ENCODE measurements at places on chromosomes 2 and 18.

DNA sequence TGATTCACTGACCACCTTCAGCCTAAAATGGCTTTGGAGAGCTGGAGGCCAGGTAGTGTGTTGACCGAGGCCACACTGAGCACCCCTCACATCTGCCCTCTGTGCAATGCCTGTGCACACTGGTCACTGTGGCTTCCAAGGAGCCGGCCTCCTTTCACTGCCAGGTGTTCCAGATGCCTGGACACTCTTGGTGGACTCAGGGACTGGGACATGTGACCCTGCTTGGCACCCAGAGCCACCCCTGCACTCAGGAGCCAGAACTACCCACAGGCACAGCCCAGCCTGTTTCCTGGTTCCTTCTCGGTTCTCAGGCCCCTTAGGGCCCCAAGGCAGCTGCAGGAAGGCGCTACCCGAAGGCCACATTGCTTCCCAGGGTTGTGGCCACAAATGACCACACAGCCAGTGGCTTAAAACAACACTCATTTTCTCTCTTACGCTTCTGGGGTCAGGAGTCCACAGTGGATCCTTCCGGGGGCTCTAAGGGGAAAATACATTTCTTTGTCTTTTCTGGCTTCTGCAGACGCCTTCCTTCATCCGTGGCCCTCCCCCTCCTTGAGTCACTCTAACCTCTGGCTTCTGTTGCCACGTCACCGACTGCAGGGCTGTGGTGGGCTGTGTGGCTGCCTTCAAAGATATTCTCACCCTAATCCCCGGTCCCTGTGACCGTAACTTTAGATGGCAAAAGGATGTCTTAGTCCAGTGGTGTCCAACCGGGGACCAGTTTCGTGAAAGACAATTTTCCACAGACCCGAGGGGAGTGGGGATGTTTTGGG, 78.6 kb downstream of the ASB1 start:
- no peak for DNase-seq

- no peak for DNase-seq
Observed at GRCh38 chr2:227058888-227059399, 105.1 kb downstream of the COL4A4 start.

- no peak for DNase-seq
Observed at GRCh38 chr2:241017228-241017940, 19.0 kb downstream of the SNED1 start.

DNA sequence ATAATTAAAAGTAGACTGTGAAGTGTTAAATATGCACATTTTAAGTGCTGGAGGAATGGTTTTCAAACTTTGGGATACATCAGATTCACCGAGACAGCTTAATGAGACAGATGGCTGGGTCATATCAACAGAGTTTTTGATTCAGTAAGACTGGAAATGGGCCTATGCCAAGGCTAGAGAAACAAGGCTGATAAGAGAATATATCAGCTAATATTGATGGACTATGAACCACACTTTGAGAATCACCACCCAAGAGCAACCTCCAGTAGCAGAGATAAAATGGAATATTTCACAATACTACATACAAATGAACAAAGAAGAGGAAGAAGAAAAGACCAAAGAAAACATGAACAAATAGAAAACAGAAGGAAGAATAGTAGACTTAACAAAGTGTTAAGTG, 450.2 kb upstream of the KLHL29 start:
- DNase-seq, result no peak

DNA sequence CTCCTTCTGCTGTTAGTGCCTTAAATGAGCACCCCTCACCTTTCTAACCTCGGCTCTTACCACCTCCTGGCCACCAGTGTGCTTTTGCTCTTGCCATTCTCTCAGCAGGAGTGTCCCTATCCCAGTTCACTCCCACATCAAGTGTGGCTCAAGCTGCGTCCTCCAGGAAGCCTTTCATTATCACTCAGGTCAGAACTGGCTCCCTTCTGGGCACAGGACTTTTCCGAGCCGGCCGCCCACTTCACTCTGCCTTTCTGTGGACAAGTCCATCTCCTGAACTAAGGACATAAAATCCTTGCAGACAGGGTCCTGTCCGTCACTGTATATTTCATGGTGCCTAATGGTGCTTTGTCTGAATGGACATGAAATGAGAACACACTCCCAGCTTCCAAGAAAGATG, 15.6 kb downstream of the TMEM127 start:
- no peak for DNase-seq

DNA sequence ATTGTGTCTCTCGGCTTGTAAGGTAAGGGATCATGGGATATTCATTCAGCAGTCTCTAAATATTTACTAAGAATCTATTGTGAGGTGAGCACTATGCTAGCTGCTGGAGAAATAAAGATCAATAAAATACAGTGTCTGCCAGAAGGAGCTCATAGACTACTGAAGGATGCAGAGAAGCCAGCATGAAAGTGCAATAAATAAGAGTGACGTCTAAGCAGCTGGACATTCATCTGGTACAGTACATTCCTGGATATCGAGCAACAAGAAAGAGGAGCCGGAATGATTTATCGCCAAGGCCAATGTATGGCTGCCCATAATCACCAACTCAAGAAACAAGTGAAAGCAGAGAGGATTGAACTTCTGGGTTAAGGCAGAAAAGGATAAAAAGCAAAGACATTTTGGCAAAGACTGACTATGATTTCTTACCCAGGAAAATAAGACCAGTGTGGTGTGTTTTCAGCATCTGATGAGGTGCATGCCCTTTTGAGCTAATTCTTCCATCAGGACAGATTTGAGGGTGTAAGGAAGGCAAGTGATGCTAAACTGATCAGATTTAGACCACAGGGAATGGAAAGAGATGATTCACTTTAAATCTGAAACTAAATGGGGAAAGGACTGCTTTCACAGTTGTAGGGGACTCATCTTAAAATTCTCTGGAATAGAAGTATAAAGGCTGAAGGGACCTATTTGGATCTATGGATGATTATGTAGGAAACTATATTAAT, 18.7 kb upstream of the LMAN1 start:
- no peak for DNase-seq

DNA sequence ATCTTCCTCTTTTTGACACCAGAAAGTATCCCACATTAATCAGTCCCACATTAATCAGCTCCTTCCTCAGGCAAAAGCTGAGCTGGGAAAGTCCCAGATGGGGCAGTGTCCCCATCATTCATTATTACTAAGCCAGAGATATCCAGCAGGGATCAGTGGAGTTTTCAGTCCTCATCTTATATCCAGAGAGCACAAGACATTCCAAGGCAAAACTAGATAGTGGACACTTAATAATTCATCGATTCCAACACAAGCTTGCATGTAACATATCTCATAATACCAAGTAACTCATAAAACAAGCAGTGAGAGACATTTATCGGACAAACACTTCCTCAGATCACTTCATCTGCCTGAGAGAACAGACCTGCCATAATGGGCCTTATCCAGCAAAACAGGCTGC, 53.1 kb downstream of the MCFD2 start:
- DNase-seq, result no peak

GRCh38 chr18:37249895-37250618, 315.5 kb downstream of the CELF4 start:
- DNase-seq, result no peak

GRCh38 chr2:223460209-223460608, 142.0 kb downstream of the SCG2 start:
- DNase-seq, result no peak

DNA sequence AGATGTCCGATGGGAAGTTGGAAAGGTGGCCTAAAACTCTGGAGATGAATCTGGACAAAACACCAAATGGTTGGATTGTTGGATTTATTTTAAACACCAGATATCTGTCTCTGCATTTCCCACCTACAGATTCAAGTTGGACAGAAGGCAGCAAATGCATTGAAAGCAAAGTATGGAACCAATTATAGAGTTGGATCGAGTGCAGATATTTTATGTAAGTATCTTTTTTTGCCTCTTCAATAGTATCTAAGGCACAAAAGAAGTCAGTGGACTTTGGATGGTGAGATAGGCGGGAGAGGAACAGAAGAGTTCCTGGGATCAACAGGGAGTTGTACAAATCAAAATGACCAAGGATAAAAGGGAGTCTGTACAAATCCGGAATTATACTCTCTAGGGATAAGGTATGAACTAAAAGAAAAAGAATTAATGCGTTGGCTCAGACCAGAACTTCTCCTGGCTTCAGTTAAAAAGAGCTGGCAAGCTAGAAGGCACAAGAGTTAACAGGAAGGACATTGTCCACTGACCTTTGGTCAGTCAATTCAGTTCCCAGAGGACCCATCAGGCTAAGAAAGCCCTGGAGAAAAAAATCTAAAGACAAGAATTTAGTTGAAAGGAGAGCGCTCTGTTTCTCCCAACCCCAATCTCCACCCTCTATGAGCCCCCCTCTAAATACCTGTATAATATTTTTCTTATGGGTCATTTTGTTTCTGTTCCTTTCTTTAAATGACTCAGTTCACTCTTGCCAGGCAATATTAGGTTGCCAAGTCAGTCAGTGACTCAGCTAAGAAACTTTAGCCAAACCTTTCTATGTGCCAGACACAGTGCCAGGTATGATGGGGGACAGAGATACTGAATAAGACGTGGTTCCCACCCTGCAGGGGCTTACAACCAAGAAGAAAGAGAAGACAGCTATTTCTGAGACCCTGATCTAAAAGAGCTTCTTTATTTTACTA, 29.1 kb downstream of the CPO start:
- DNase-seq, result no peak

- DNase-seq, result no peak
Observed at GRCh38 chr2:61597300-61598289, 59.4 kb upstream of the XPO1 start.

DNA sequence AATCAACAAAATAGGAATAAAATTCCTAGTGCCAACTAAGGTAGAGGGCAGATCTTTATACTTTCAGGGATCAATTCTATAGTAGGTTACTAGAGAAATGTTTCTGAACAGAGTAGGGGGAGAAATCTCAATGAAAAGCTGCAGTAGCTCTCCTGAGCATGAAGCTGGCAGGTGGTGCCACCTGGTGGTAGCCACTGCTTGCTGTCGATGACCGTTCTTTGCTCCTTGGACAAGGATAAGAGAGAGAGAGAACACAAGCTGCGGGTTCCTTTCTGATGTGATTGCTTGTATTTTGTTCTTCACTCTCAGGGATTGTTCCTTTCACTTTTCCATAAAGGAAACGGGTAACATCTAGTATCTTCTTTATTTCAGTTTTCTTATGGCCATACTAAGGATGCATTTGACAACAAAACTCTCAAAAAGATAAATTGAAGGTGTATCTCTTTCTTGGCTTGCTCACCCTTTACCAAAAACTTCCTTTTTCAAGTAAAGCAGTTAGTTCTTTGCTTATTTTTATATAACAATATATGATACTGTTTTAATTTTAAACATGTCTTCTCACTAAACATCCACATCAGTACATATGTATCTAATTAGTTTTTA, 18.6 kb upstream of the MRPL19 start:
- peak; percentile 36 for DNase-seq

- no peak for DNase-seq
Observed at GRCh38 chr2:76731157-76731556, 791.0 kb downstream of the LRRTM4 start.

- DNase-seq, result no peak
Observed at GRCh38 chr2:15313657-15314056, 247.5 kb downstream of the NBAS start.

DNA sequence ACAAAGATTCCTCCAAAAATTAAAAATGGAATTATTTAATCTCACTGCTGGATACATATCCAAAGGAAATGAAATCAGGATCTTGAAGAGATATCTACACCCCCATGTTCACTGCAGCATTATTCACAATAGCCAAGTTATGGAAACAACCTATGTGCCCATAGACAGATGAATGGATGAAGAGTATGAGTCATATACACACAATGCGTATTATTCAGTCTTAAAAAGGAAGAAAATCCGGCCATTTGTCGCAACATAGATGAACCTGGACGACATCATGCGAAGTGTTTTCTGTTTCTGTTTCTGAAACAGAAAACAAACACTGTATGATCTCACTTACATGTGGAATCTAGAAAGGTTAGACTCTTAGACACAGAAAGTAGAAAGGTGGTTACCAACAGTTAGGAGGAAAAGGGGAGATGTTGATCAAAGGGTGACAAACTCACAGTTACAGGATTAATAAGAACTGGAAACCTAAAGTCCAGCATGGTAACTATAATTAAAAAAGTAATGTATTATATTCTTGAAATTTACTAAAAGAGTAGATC, 87.8 kb upstream of the ERBB4 start:
- DNase-seq, result no peak

DNA sequence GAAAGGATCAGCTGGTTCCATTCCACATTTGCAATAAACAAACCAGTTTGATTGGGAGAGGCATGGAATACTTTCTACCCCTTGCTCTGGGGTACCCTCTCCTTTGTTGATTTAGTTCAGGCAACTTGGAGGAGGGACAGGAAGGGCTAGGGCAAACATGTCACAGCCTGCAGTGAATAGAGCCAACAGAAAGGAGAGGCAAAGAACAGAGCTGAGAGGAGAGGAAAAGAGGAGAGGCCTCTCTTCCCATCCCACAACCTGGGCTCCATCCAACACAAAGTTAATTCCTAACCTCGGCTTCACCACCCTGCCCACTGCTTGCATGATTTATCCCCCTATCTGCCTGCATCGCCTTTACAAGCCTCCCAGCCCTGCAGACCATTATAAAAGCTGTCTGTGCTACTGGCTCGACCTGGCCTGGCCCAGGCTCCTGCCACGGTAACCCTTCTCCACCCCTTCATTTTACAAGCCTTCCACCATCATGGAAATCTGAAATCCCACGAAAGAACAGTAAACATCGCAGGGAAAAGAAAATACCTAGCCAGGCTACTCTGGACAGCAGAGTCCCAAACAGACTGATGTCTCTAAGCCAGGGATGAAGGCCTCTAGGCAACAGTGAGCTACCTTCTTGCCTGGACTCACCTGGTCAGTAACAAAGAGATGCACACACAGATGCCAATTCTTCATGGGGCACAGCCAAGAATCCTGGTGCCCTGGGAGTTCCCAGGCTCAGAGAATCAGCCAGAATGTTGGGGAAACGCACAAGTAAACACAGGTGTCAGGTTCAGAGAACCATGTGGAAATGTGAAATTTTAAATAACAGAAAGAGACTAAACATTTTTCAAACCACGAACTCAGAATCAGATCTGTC, 43.6 kb downstream of the NHEJ1 start:
- DNase-seq, result no peak

DNA sequence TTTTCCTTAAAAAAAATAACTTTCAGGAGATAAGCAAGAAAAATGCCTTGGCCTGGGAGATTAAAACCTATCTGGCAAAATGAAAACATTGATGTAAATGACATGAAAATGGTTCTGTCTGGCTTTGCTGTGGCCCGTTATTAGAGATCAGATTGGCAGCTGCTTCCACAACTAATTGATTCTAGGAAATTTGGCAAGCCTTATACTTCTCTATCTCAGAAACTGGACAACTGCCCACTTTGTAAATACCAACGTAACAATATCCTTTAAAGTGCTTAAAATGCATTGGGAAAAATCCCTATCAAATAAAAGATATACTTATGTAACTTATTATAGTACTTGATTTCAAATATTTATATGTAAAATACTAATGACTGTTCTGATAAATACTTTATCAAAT, 14.2 kb upstream of the SKA1 start:
- no peak for DNase-seq

- no peak for DNase-seq
Observed at GRCh38 chr2:22199994-22200393, 1076.2 kb downstream of the TDRD15 start.

DNA sequence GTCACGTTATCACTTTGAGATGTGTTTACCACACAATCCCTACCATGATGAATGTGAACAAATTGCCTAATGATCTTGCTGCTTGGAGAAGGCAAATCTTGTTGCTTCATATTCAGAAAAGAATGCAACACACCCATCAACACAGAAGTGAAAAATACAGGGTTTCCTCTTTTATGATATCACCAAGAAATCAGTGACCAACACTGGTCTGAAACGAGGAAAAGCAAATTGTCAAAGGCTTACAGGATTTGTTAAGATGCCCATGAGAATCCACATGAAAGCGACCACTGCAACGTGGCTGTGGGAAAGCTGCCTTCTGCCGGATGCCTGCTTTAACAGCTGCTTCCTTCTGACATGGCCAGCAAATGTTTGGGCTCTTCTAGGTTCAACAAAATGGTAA, 397.6 kb upstream of the LRATD1 start:
- DNase-seq, result no peak
